Hematopoietic multipotent progenitor cell (in vitro differentiated cells): ENCODE measurements at places on chromosomes 4 and X. TPM values are rescaled to one million over a fixed set of nuclear protein-coding genes. Genes with fewer than 3 reads are reported as not detected.

- no peak for DNase-seq
Observed at GRCh38 chr4:32574803-32575202, 1854.6 kb downstream of the PCDH7 start.

GRCh38 chrX:12567857-12568256, 223.4 kb upstream of the PRPS2 start:
- DNase-seq: peak; percentile 0

DNA sequence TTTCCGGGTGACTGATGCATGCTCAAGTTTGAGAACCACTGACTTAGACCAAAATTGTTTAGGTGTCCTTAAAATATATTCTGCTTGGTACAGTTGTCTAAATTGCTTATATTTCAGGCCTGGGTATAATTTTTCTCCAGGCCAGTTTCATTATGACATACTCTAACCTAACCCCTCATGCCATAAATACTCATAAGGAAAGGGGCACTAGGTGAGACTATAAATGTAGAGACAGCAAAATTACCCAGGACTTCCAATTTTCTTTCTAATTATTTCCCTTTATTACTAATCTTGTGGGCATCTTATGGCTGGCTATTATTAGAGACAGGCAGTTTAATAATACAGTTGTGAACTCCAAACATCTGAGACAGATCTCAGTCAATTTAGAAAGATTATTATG, 150.2 kb downstream of the RRAGB start:
- no peak for DNase-seq

BST1 gene
- 13.7 TPM for total RNA-seq

ZNF595 gene
- 7.0 TPM for total RNA-seq

USP17L11 gene
- not detected for total RNA-seq

DNA sequence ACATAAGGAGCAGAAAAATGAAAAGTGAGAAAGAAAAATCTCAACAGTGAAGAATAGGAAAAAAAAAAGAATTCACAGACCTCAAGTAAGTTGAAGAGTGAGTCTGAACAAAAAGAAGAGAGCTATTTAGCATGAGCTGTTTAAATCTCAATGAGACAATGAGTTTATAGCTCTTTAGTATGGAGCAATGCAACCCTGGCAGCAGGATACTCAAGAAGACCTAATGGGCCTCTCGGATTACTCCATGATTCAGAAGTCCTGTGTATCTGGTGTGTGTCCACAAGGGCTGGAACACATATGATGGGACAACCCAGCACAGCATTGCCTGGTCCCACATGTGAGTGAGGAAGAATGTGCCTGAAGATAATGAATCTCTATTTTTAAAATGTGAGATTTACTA, 563.1 kb upstream of the INTU start:
- DNase-seq: no peak

GRCh38 chr4:136803433-136803832, 728.9 kb downstream of the PCDH18 start:
- no peak for DNase-seq

DNA sequence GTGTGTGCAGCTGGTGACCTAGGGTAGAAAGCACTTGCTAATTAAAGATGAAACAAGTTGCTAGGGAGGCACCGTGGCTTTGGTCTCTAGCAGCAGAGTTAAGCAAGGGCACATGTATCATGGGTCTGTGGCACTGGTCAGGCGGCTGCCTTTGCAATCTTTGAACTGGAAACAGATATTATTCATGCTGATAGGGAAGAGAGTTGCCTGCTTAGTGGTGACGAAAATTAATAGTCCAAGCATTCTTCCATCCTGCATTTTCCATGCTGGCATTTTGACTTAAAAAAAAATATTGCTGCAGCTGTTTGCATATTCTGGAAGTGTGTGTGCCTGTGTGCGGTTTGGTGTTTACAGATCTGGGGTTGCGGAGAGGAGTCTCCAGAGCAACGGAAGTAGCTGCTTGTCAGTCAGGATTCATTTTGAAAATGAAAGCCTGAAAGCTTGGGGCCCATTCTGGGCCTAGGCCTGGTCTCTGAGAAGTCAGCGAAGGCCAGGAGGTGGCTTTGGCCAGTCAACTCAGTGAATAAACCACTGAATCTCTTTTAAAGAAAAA, 2.3 kb upstream of the SOWAHD start:
- DNase-seq: no peak

DNA sequence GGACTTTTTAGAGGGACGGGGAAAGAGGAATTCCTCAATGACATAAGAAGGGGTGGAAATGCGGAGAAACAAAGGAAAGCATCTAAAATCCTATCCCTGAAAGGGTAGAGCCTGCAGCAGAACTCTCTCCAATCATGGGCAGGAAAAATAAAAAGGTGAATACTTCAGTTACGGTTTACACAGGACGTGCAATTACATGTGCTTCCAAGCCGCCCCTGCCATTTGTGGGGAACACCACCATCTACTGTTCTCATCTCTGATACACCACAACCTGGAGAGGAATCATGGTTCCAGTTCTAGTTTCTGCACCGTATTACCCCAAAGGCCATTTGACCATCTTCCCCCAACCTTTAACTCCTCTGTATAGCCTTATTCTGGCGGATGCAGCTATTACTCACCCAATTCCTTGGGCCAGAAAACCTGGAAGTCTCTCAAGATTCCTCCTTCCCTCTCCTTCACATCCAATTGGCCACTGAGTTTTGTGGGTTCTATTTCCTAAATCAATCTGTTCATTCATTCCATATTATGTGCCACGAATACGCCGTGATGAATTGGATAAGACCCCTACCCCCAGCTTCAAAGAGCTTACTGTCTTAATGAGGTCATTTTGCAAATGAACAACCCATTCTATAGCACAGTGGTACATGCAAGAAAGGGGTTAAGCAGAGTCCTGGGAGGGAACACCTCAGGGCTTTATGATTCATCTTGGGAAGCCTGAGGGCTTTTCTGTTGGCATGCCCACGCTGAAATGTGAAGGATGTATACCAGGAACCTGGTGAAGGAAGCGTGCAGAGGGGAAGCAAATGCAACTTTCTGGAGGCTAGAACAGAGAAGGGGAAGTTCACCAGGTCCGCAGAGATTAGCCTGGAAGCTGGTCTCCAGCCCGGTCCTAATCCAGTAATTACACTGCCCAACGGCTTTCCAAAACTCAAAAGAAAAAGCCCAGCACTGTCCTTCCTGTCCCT, 1.4 kb upstream of the MSL3 start:
- DNase-seq: no peak

- DNase-seq: no peak
Observed at GRCh38 chr4:69881173-69881773, 21.3 kb upstream of the SULT1E1 start.

USP9X gene
- 45.8 TPM for total RNA-seq

DNA sequence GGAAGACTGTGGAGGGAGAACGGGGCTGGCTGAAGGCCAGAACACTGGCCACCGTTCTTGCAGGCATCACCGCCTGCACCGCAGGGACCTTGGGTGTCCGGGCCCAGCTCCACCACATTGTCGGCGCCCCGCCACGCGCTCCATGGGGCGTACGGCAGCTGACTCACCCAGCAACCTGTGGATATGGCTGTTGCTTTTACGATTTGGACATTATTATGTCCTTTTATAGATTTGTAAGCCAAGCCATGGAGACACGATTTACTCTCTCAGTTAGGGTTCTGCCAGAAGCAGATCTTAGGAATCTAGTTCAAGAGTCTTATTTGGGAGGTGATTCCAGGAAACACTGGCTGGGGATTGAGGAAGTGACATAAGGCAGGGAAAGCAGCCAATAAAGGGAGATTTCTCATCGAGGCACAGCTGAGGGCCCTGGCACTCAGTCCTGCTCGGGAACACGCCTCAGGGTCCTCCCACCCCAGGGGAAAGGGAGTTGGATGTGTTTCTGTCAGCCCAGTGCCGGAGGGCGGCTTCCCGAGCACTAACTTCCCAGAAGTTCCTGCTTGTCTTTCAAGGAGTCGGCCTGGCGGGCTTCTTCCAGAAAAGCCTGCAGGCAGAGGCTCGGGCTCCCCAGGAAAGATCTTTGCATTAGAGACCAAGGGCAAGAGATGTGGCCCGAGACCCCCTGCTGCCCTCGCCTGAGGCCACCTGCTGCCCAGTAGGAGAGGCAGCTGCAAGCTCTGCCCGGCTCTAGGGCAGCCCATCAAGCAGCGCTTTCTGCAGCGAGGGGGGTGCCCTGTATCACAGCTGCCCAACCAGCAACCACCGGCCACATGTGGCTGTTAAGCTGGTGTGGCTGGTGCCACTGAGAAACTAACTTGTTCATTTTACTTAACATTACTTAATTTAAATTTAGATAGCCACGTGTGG, 52.9 kb downstream of the CRMP1 start:
- no peak for DNase-seq
